ENCODE measurements at places on chromosomes 3 and 15. TPM values are rescaled to one million over a fixed set of nuclear protein-coding genes. Genes with fewer than 3 reads are reported as not detected.

SCAMP5 gene
- total RNA-seq: 0.43 TPM

EBLN2 gene
- total RNA-seq: 3.4 TPM

CPLX3 gene
- 0.07 TPM for total RNA-seq

ZBTB20 gene
- 4.8 TPM for total RNA-seq

PLA2G4E gene
- total RNA-seq: not detected

PLA2G4D gene
- total RNA-seq: not detected

GOLGA6B gene
- not detected for total RNA-seq

P2RY14 gene
- total RNA-seq: not detected

Data from NCI-H460 (cell line).